ENCODE measurements at places on chromosomes 4 and X.

- DNase-seq = no peak
These were observed 75.8 kb downstream of the STIM2 start for GRCh38 chr4:26936284-26937065.

- no peak for DNase-seq
These were observed 58.2 kb upstream of the FAM9C start for GRCh38 chrX:13102636-13103035.

- DNase-seq = no peak
These were observed 583.3 kb upstream of the TENM3 start for GRCh38 chr4:181659876-181660275.

DNA sequence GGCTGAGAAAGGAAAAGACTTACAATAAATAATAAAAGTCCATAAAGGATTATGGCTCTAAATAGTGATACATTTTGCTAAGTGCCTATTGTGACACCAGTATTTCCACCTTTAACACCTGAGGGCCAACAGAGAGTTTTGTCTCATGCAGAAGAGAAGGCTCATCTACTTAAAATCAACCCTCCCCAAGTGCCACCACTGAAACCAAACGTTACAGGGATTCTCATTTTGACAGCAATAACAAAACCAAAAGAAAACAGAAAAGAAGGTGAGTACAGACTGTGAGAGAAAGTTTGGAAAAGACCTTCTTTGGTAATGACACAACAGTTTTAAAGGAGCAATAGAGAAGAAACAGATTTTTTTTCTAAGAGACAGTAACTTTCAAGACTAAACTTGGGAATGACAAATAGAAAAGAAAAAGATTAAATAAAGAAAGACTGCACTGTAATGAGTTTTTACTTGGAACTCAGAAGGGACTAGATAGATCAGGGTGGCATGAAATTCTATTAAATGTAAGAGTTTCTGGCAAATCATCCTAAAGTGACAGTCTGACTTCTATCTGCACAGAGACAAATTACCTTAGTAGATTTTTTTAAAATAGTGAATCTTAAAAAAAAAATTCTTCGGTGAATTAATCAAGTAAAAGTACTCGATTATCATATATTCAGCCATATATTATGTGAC is 109.7 kb downstream of the ZNF827 start:
- DNase-seq = no peak

DNA sequence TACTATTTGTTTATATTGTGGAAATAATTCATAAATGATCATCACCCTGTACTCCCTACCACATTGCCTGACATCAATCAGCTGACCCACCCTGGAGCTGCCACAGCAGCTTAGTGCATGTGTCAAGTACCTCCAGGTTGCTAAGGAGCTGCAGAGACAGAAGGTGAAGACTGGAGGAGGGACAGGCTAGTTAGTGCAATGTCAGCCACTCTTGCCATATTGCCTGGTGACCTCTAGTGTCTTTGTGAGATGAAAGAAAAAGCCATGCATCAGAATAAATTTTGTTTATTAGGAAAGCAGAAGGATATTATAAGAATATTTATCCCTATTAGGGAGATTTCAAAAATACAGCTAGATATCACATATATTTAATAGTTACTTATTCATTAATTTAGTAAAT is 243.9 kb upstream of the FAT4 start:
- DNase-seq = no peak

DNA sequence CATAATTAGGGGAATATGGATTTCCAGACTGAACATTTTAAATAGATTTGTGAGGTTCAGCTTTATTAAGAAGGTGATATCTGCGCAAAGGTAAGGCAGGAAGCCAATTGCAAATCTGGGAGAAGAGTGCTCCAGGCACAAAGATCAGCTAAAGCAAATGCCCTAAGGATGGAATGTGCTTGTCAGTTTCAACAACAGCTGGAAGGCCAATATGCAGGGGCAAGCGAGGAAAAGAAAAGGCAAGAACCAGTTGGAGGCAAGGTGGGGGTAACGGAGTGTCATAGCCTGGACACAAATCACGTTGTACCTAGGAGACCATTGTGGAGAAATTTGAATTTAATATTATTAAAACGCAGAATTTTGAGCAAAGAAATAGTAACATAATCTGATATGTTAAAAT is 1710.3 kb upstream of the PCDH7 start:
- no peak for DNase-seq

- no peak for DNase-seq
These were observed 11.6 kb upstream of the CTBP1 start for GRCh38 chr4:1260418-1261106.

- DNase-seq = no peak
These were observed 199.1 kb upstream of the NPY2R start for GRCh38 chr4:155009288-155009687.

- DNase-seq = no peak
These were observed 466.2 kb downstream of the PDGFC start for GRCh38 chr4:156505341-156505955.

DNA sequence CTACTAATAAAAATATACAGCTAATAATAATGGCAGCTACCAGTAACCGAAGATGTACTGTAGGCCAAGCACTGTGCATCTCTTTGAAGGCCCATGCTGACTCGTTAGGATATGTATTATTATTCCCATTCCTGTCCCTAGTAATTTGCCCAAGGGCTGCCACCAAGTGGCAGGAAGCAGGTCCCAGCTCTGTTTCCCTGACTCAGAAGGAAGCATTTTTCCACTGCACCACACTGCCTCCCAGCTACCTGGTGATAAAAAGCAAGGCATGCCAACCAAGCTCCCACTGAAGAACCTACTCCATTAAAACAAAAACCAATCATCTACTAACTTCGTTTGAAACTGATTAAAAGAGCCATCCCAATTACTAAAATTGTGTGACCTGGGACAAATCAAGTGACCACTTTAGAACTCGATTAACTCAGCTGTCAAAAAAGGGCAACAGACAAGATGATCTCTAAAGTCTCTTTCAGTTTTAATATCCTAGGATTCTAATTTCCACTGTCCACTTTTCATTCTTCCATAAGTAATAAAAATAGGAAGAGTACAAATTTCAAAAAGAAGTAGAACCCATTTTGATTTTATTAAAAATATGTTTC is 24.3 kb upstream of the PGM2 start:
- no peak for DNase-seq

GRCh38 chr4:17275836-17276235 is 236.1 kb downstream of the QDPR start:
- no peak for DNase-seq

- no peak for DNase-seq
These were observed 20.0 kb downstream of the PCGF3 start for GRCh38 chr4:725391-726234.

DNA sequence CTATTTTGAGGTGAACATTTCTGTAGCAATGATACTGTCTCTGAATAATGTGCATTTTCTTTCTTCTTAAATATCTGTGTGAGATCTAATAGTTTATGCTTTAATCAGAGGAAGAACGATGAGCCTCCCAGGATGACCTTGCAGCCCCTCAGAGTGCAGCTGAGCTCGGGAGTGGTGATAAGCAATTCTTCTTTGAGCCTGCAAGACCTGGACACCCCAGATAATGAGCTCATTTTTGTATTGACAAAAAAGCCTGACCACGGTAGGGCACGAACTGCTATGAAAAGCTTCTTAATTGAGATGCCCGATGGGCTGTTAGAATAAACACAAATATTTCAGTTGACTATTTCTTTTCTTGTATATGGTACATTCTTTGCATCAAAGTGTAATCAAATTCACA is 105.0 kb upstream of the ANXA3 start:
- DNase-seq = no peak

GRCh38 chr4:26476545-26476944 is 13.7 kb downstream of the CCKAR start:
- DNase-seq = no peak

GRCh38 chr4:124184792-124185191 is 527.7 kb downstream of the ANKRD50 start:
- DNase-seq = no peak

DNA sequence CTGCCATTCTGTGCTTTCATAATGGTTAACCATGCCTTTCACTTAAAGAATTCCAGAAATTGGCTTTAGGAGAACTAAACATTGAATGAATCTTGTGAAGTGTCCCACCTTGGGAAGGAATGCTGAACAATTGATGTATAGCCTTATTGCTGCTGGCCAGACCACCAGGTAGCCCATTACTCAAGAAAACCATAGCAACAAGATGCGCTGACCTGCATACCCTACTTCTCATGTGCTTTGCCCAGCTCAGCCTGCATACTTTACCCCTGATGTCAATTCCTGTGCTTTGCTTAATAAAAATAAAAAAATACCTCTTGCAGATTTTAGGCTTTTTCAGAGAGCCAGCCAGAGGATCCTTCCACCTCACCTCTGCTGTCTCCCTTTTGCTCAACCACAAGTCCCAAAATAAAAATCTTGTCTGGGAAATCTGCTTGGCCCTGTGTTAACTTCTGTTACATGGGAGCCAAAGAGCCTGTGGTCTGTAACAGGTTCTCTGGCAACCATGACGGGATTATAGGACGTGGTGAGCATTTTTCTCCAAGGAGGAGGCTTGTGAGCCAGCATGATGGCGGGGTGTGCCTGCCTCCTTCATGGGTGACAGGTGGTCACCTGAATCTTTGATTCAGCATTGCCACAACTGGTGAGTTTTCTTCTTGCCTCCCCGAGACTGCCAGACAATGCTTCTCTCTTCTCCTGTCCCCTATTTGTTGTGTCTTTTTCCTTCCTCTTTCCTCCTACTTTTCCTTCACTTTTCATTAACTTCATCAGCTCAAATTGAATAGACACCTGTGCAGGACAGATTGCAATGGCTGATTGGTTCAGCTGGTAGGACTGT is 106.8 kb downstream of the ARSJ start:
- no peak for DNase-seq

DNA sequence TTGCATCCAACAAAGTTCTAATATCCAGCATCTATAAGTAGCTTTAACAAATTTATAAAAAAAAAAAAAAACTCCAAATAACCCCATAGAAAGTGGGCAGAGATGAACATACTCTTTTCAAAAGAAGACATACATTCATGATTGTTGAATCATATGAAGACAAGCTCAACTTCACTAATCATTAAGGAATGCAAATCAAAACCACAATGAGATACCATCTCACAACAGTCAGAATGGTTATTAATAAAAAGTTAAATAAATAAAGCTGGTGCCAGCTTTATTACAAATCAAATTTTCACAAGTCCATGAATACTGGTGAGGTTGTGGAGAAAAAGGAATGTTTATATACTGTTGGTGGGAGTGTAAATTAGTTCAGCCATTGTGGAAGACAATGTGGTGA is 592.0 kb downstream of the IQCM start:
- no peak for DNase-seq

- no peak for DNase-seq
These were observed 42.6 kb downstream of the GABRG1 start for GRCh38 chr4:46081248-46081647.

GRCh38 chr4:7800410-7800809 is 139.3 kb downstream of the AFAP1 start:
- no peak for DNase-seq

GRCh38 chr4:120923207-120923522 is 639 bp upstream of the PRDM5 start:
- DNase-seq = no peak

GRCh38 chr4:142523111-142523510 is 323.0 kb downstream of the INPP4B start:
- no peak for DNase-seq

- no peak for DNase-seq
These were observed 17.6 kb downstream of the AFP start for GRCh38 chr4:73453701-73454005.

DNA sequence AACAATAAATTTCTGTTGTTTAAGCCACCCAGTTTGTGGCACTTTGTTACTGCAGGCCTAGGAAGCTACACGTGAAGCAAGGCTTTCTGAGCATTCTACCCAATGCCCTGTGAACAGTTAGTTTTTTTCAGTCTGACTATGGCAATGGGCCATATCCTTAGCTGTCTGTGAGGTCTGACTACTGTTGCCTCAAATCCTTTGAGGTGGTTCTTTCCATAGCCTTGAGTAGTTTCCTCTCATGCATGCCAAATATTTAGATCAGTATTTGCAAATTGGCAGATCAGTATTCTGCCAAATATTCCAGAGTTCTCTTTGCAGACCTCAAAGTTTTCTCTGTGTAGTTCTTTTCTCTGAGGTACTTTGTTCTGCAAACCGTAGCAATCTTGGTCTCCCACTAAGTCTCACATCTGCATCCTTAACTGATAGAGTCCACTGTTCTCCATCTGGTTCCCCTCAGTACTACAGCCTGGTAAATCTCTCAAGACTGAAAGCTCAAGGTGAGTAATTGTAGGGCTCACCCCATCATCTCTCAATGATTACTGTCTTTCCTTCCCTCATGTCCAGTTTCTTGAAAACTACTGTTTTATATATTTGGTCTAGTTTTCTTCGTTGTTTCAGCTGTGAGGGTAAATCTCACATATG is 984.9 kb upstream of the INTU start:
- DNase-seq = no peak

DNA sequence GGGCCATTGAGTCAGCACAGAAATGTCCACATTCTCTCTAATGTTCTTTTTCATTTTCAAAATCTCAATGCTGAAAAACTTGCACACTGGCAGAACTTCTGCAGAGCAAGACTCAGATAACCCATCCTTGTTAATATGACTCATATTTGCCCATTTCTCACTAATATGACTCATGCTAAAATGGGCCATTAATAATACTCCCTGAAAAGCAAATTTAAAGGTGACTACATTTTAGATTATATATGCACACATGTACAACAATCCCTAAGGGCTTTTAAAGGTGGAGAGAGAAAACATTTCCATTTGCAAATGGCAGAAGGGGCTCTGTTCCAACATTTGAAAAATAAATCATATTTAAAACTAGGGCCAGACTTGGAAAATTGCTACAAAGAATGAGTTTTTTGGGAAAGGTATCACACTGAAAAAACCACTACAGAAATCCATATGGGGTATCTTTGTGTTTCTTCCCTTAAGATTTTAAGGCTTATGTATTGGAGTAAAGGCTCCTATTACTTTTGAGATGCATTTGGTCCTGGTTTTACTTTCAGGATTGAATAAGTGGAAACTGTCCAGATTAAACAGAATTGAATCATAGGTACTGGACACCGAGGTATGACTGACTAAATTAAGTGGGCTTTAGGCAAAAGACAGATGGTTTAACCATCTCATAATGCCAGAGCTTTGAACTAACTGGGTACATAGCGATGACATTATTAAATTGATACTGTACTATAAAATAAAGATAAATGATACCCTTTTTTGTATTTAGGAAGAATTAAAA is 30.0 kb downstream of the TLR2 start:
- no peak for DNase-seq

All from T-helper 2 cell (primary cell).